ENCODE measurements at places on chromosomes 5 and 9. TPM values are rescaled to one million over a fixed set of nuclear protein-coding genes. Genes with fewer than 3 reads are reported as not detected.

GRCh38 chr5:96756985-96757384, 50.8 kb downstream of the ERAP1 start:
- H3K27ac ChIP-seq: no peak overlapping the region
- H3K4me1 ChIP-seq: no peaks in the 10 kb centered on the region
- peaks cover 48% of the 10 kb centered on the region for H3K36me3 ChIP-seq
- H3K4me3 ChIP-seq: no peak overlapping the region

GRCh38 chr5:172860520-172861443, 26.7 kb downstream of the ERGIC1 start:
- peaks cover 11% of the 10 kb centered on the region for H3K4me1 ChIP-seq
- H3K4me3 ChIP-seq: no peak overlapping the region
- DNase-seq: no peak
- H3K27me3 ChIP-seq: no peaks in the 10 kb centered on the region

DNA sequence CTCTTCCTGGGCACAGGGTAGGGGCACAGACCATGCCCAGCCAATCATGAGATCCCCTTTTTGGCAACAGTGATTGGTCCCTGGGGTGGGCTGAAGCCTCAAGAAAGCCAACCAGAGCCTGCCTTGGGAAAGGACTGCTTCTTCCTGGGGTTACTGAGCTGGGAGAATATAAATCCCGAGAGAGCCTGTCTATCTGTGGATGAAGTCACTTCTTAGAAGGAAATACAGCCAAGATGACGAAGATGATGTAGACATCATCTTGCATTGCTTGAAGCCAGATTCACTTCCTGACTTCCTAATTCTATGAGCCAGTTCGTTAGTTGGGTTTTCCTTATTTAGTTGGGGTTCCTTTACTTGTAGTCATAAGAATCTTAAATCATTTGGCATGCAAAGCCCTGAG, 50.1 kb upstream of the PWWP2A start:
- no peak for DNase-seq
- no peak overlapping the region for H3K4me3 ChIP-seq
- H3K36me3 ChIP-seq: no peaks in the 10 kb centered on the region
- peaks cover 10% of the 10 kb centered on the region for H3K4me1 ChIP-seq
- peaks cover 13% of the 10 kb centered on the region for H3K27me3 ChIP-seq

The ZFP37 gene
- 0.81 TPM for total RNA-seq

The DRD1 gene
- total RNA-seq: not detected

DNA sequence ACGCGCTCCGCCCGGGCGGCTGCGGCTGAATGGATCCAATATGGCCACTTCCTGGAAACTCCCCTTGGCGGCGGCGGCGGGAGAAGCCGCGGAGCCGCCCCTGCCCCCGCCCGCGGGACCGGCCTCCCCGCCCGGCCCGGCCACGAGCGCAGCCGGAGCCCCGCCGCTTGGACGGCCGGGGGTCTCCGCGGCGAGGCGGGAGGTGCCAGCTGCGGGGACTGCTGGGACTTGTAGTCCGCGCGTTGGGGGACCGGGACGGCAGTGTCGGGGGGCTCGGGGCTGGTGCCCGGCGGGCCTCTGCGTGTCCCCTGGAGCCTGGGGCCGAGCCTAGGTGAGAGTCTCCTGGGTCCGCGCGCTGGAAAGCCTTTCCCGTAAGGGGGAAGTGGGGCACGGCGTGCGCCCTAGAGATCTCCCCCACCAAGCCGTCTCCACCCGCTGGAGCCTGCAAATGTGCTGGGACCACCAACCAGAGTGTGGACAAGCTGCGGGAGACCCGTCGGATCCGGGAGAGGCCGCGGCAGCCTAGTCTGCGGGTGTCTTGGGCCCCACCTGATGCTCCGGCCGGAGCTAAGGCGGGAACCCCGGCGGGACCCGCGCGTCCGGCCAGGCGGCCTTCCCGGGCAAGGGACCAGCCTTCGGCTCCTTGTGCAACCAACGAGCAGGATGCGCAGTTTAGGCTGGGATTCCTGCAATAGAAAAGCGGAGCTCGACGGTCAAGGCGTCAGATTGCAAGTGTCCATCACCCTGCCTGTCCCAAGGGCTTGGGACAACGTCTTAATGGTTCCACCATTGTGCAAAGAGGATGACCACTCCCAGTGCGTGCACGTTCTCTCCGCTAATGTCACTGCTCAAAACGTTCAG, at the start of gene SEPTIN8:
TSS of gene SEPTIN8 (minus strand) at position 31 of the 861 bp plus-strand sequence. CDS start 102 bp downstream, outside the sequence.
- peak within 1 kb of the TSS; percentile 64 for H3K27ac ChIP-seq
- peaks cover 41% of the 10 kb centered on the region for H3K4me1 ChIP-seq
- H3K27me3 ChIP-seq: peaks cover 41% of the 10 kb centered on the region
- peak within 1 kb of the TSS; percentile 63 for H3K4me3 ChIP-seq

DNA sequence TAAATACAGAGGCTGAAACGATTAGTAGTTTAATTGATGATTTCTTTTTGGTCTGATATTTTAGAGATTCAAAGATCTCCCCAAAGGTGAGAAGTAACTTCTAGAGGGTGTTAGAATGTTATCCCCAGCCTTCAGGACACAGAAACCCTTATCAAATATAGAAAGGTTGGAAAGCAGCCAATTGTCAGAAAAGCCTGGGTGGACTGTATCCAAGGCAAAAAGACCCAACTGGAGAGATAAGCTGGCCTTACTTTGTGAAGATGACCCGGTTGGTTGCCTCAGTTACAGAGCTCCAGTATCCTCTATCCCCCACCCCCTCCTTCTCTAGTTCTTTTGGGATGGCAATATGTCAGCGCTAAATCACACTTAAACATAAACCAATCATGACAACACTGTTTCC, 75.7 kb downstream of the GCNT4 start:
- peaks cover 7% of the 10 kb centered on the region for H3K36me3 ChIP-seq
- peaks cover 31% of the 10 kb centered on the region for H3K4me1 ChIP-seq
- DNase-seq: no peak

DNA sequence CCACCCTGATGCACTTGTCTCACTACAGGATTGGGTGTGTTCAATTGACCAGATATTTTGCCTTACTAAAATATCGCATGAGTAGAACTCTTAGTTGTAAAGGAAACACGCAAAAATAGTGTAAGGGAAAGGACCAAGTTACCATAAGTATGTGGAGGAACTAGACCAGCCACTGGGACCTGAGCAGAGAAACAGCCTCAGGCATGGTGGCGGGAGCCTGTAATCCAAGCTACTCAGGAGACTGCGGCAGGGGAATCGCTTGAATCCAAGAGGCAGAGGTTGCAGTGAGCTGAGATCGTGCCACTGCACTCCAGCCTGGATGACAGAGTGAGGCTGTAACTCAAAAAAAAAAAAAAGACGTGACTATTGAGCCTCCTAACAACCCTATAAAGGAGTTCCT, 117.9 kb upstream of the SPATA31C2 start:
- no peaks in the 10 kb centered on the region for H3K4me1 ChIP-seq
- peaks cover under 1% of the 10 kb centered on the region for H3K36me3 ChIP-seq
- H3K27ac ChIP-seq: no peak overlapping the region
- H3K27me3 ChIP-seq: peaks cover 17% of the 10 kb centered on the region
- DNase-seq: no peak
- no peak overlapping the region for H3K4me3 ChIP-seq

GRCh38 chr5:177403102-177403791, 2.8 kb upstream of the PFN3 start:
- H3K27me3 ChIP-seq: peaks cover 21% of the 10 kb centered on the region
- H3K27ac ChIP-seq: peak overlapping the region; percentile 74
- H3K36me3 ChIP-seq: no peaks in the 10 kb centered on the region
- peaks cover 48% of the 10 kb centered on the region for H3K4me1 ChIP-seq
- DNase-seq: peak; percentile 68

- no peaks in the 10 kb centered on the region for H3K4me1 ChIP-seq
- H3K4me3 ChIP-seq: no peak overlapping the region
- H3K36me3 ChIP-seq: peaks cover 64% of the 10 kb centered on the region
- H3K27ac ChIP-seq: peak overlapping the region; percentile 46
- DNase-seq: no peak
Observed at GRCh38 chr9:129002992-129003391, 25.1 kb downstream of the SH3GLB2 start.

The C9orf40 gene
- 22.9 TPM for total RNA-seq

DNA sequence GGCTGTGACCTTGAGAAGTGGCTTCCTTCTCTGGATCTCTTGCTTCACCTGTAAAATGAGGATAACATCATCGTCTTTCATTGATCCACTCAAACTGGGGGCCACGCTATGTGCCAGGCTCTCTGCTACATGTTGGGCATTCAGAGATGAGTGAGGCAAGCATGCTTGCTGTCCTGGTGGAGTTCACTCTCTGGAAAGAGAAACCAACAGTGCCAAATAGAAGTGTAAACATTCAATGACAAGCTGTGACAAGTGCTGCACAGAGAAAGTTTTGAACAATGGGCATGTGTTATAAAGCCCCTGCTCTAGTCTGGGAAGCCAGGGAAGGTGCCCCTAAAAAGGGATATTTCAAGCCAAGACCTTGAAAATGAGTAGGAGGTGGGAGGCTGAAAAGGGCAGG, 50.9 kb upstream of the AFAP1L1 start:
- no peaks in the 10 kb centered on the region for H3K36me3 ChIP-seq
- no peak for DNase-seq
- no peak overlapping the region for H3K4me3 ChIP-seq
- no peaks in the 10 kb centered on the region for H3K4me1 ChIP-seq
- H3K27ac ChIP-seq: no peak overlapping the region

DNA sequence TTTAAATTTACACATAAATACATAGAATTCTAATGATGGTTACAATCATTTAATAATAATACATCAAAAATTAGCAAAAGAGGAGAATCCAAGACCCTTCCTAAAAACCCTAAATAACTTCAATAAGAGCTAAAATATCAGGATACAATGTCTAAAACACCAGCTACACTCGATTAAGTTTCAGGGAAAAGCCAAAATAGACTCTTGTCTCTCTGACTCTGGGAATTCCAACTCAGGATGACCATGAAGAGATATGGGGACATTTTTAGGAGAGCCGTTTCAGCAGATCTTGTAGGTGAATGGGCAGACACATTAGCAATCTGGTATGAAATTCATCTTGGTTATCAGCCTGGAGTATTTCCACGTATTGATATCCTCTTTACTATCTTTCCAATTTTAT, 193.3 kb upstream of the NR3C1 start:
- no peak for DNase-seq
- H3K4me3 ChIP-seq: no peak overlapping the region
- no peak overlapping the region for H3K27ac ChIP-seq
- peaks cover 2% of the 10 kb centered on the region for H3K27me3 ChIP-seq

GRCh38 chr5:112411903-112412302, 7.2 kb downstream of the EPB41L4A start:
- no peaks in the 10 kb centered on the region for H3K36me3 ChIP-seq
- H3K4me1 ChIP-seq: no peaks in the 10 kb centered on the region
- peaks cover 33% of the 10 kb centered on the region for H3K27me3 ChIP-seq
- H3K4me3 ChIP-seq: no peak overlapping the region
- no peak for DNase-seq

DNA sequence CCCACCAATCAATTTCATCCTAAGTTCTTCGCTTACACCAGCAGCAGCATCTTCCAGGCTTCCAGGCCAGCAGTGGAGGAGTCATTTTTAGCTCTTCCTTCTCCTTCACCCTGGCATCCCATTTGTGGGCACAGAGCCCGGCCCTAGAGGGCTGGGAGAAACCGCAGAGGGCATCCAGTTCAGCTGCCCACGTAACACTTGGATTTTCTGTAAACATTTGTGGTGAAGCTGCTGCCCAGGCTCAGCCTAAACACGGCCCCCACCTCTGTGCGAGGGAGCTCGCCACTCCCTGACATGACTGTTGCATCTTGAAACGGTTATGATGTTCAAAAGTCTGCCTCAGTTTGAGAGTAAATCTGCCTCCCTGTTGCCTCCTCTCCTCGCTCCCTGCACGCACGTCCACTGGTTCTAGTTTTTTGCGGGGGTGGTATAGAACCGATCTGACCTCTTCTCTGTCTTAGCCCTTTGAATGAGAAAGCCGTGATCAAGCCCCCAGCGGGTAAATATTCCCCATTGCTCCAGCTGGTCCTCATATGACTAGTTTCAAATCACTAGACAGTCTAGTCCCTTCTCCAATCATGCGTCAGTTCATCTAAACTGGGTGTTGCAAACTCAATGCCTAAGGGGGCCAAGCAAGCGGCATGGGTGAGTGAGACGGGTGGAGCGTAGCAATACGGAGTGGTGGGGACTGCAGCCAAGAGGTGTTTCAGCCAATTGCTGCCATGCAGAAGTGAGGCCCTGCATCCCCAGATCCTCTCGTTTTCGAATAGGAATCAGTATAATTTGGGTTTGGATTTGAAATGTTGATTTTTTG, 34.9 kb upstream of the N4BP3 start:
- no peaks in the 10 kb centered on the region for H3K36me3 ChIP-seq
- DNase-seq: no peak
- H3K4me1 ChIP-seq: peaks cover 6% of the 10 kb centered on the region
- H3K4me3 ChIP-seq: no peak overlapping the region

The GARNL3 gene
- 1.9 TPM for total RNA-seq

- DNase-seq: peak; percentile 43
- no peak overlapping the region for H3K27ac ChIP-seq
- peaks cover 35% of the 10 kb centered on the region for H3K27me3 ChIP-seq
- H3K36me3 ChIP-seq: no peaks in the 10 kb centered on the region
- no peak overlapping the region for H3K4me3 ChIP-seq
Observed at GRCh38 chr9:36903541-36904435, 130.3 kb downstream of the PAX5 start.

GRCh38 chr5:59863777-59864176, 29.7 kb downstream of the PDE4D start:
- DNase-seq: no peak
- no peaks in the 10 kb centered on the region for H3K4me1 ChIP-seq
- no peaks in the 10 kb centered on the region for H3K27me3 ChIP-seq
- H3K27ac ChIP-seq: no peak overlapping the region
- no peak overlapping the region for H3K4me3 ChIP-seq

The SOHLH1 gene
- not detected for total RNA-seq

The DDX46 gene
- 69.6 TPM for total RNA-seq

The LRRC19 gene
- total RNA-seq: not detected

The SLIT3 gene
- not detected for total RNA-seq

DNA sequence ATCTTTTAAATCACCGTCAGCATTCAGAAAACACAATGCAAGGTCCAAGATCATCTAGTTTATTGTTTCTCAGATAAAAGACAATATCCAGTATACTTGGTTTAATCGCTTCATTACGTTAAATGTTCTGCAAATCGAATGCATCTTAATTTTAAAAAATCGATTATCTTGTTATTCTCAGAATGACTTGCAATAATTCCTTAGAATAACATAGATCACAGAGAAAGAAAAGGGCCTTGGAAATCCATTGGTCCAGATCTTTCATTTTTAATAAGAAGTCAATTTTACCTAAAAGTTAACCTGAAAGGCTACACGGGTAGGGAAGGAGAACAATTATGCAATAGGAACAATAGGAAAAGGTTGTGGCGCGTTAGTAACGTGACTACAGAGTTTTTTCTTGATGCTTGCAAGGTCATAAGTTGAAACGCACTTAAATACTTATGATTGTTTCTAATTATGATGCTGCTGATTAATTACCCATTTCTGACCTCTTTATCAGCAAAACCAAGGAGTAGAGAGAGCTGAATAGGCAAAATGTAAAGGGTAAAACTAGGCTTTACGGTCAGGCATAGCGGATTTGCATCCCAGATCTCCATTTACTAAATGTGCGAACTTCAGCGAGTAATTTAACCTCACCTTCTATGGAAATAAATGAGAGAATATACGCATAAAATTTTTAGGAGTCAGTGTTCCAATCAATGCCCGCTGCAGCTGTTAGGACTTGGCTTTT, 769 bp upstream of the LYRM7 start:
- peak overlapping the region; percentile 99 for H3K4me3 ChIP-seq
- peak overlapping the region; percentile 94 for H3K27ac ChIP-seq

All from activated CD8-positive, alpha-beta T cell treated with anti-CD3 and anti-CD28 coated beads, Interleukin-2, amount 10 ng/mL, durations not matched to agents 7 days and 5 days (primary cell).